A172 (cell line): ENCODE measurements at places on chromosomes 13 and 19.

- DNase-seq: no peak
Measured at GRCh38 chr13:50198508-50198907, 183.3 kb downstream of the KCNRG start.

DNA sequence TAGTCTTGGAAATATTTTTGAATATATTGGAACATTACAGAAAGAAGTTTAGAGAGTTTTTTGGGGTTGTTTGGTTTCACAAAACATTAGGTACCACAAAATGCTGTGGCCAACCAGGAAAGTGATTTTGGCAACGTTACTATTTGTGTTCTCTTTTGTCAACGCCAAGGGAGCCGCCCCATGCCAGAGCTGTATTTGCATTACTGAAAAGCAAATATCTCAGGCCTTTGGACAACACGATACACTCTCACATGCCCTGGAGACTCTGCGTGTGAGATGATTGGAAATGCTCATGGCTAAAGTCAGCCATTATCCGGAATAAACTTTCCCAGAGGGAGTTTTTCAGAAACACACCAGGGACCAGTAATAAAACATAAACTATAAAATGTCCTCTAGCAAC, 324.6 kb downstream of the SHISA2 start:
- DNase-seq: no peak

DNA sequence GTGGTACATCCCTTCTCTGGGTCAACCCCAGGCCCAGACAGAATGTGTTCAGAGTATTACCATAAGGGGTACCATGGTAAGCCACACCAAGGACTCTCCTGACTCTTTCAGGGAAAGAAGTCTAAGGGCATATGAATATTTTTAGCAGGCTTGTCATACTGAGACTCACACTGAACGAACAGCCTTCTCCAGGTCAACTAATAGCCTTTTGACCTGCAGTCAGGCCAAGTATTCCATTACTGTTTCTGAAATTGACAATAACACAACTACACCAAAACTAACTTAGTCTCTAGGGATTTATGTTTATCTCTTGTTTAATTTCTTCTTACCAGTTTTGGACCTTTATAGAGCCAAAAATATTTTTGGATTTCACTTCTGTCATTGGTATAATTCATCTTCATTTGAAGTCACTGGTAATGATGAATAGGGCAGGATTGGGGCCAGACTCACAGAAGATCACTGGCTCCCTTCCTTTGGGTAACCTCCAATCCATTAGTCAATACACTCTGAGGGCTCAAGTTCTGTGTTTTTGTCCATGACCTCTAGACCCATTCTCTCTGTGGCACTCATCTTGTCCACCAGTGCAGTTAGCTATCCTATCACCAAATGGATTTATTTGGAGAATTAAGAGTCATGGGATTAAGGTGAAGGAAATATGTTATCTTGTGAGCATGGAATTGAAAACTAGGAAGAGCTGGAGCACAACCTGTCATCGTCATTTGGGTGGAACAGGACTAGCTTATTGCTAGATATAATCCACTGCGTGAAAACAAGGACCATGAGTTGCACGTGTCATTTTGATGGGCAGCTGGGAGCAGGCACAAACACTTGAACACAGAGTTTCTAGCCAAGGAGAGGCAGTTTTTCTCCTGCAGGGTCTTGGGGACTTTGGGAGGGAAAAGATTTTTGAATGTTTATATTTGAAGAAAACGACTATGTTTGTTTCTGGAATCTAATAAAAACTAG, 313.3 kb downstream of the DCLK1 start:
- no peak for DNase-seq

GRCh38 chr13:47549219-47549752, 451.8 kb downstream of the SUCLA2 start:
- no peak for DNase-seq

GRCh38 chr13:37608750-37609339, 10.3 kb upstream of the POSTN start:
- no peak for DNase-seq

DNA sequence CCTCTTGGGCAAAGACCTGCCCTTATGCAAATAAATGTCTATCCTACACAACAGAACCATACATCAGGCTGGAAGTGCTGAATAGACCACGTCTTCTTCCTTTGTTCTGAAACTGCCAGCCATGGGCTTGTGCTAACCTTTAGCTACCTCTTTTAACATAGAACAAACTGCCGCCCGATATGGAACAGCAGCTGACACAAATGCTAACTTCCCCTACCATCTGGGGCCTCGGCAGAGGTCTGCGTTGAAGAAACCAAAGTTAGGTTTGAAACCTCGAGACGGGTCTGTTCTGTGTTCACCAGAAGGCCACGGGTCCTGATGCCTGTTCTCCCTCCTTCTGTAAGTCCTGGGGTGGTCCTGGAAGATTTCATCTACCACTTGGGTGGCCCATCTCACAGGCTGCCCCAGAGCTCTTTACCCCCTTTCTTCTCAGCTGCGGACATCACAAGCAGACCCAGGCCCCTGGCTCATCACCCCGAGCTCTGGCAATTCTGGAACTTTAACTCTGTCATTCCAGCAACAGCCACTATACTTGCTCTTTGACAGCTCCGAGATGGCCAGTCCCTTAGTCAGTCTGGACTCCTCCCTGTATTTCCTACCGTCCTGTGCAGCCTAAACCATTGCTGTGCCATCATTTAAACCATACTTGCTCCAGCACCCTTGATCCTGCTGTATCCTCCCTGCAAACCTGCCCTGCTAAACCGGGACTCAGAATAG, 146.7 kb downstream of the USP12 start:
- DNase-seq: no peak

GRCh38 chr19:51572410-51572809, 1.3 kb downstream of the ZNF175 start:
- no peak for DNase-seq
